Choroid plexus epithelial cell (primary cell): ENCODE measurements at places on chromosomes 6 and 20.
A peak's percentile ranks its signal among the peaks of the same experiment; 100 is the strongest.

GRCh38 chr20:848193-848592, 14.7 kb downstream of the FAM110A start:
- no peak for DNase-seq

GRCh38 chr6:95784869-95785268, 207.5 kb downstream of the MANEA start:
- no peak for DNase-seq

- DNase-seq = no peak
These were observed 143.4 kb downstream of the ISM1 start for GRCh38 chr20:13364278-13365170.

DNA sequence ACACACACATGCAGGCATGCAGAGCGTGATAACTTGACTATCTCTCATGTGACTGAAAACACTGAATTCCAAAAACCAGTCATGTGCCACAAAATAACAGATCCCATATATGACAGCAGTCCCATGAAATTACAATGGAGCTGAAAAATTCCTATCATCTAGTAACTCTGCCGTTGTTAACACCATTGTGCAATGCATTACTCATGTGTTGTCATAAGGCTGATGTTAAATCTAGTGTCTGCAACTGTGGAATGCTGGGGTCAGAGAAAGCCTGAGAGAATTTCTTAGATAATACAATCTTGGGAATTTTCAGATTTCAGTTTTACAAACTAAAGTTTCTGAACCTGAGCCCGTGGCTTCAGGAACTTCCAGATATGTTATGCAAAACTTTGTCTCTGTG, 70.2 kb downstream of the LYRM4 start:
- peak; percentile 98 for DNase-seq

DNA sequence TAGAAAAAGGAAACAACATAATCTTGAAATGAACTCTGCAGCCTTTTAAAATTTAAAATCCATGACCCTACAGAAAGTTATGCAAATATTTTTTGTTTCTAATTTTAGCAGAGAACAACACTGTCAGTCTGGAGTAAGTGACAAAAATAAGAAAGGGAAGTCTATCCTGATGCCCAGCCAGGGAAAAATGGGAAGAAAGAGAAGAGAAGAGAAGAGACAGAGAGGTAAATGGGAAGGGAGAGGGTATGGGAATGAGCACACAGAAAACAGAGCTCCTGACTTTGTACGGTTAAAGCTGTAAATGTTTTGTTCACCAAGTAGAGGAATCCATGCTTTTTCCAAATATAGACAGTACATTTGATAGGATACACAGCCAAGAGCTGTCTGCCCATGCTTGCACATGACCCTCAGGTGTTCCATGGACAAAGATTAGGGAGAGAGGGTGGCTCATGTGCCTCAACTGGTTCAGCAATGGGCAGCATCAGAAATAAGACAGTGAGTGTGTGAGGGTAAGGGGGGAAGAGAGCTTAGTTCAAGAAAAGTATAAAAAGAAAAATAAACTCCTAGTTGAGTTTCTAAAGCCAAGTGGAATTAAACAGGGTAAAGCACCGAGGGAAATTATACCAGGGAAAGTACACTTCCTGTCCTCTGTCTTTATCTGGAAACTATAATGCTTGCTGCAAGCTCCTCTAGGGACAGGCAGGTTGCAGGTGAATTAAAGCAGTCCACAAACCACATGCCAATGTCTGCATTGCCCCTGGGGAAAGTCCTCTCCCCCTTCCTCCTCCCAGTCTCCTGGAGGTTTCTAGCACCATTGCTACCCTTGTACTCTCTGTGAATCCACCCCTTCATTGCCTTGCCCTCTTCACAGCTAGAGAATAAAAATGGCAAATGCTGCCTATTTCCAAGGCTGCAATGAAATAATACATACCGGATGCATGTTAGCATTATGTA, 30.0 kb downstream of the MAP3K5 start:
- DNase-seq = no peak

- no peak for DNase-seq
These were observed 30.4 kb upstream of the SPDEF start for GRCh38 chr6:34586327-34587040.

DNA sequence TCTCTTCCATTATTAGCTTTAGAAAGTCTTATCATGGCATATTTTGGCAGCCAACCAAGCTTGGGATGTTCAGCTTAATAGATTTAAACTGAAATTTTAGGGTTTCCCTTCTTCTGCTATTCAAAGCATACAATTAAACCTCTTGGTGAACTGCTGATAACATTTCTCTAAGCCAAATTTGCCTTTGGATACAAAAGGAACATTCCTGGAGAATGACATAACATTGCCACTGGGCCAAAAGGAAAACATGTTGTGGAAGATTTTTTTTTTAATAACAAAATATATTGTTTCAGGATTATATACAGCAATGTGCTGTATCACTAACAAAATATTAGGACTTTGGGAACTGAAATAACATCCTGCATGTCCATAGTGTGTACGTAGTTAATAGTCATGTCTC, 215.1 kb upstream of the TBX18 start:
- DNase-seq = peak; percentile 61

- DNase-seq = no peak
These were observed 65.0 kb downstream of the SOBP start for GRCh38 chr6:107554918-107555317.

- DNase-seq = no peak
These were observed 1.4 kb upstream of the POU3F2 start for GRCh38 chr6:98833057-98833306.

GRCh38 chr20:14498772-14499171, 161.4 kb upstream of the FLRT3 start:
- DNase-seq = peak; percentile 36

DNA sequence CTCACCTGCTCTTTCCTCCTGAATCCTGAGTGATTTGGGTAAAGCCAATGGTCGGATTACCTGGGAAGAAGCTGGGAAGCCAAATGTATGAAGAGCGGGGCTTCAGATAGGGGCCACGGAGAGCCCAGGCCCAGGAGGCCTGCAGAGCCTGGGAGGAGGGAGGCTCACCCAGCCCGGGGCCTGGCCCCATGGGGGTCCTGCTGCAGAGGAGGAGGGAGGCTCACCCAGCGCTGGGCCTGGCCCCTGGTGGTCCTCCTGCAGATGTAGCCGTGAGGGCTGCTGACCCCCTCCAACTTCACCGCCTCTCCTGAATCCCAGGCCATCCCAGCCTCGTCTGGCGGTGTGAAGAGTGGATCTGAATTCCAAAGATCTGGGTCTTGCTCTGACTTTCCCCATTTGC, 368.4 kb downstream of the THBS2 start:
- DNase-seq = no peak

- no peak for DNase-seq
These were observed 99.5 kb downstream of the ANKRD60 start for GRCh38 chr20:58128635-58129625.

- DNase-seq = peak; percentile 19
These were observed 396.0 kb downstream of the SYNE1 start for GRCh38 chr6:152241013-152241766.

GRCh38 chr6:155154158-155154830, 109.5 kb upstream of the CLDN20 start:
- peak; percentile 91 for DNase-seq

GRCh38 chr20:34701405-34702085, 2.6 kb upstream of the TP53INP2 start:
- DNase-seq = no peak

GRCh38 chr6:89290401-89291155, 24.5 kb downstream of the GABRR2 start:
- DNase-seq = no peak

GRCh38 chr6:37050045-37050853, 44.8 kb downstream of the FGD2 start:
- DNase-seq = no peak

DNA sequence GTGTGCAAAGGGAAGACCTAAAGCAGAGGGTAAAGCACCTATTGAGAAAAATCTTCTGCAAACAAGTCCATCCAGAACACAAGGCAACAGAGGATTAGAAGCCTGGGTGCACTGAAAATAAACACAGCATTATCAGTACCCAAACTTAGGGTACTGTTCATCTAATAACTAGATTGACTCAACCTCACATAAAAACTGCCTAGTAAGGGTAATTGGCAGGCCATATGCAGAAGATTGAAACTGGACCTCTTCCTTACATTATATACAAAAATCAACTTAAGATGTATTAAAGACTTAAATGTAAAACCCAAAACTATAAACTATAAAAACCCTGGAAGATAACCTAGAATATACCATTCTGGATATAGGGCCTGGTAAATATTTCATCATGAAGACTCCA, 91.2 kb upstream of the SIRPG start:
- no peak for DNase-seq

- no peak for DNase-seq
These were observed 96.9 kb upstream of the SLC24A3 start for GRCh38 chr20:19115581-19115980.

DNA sequence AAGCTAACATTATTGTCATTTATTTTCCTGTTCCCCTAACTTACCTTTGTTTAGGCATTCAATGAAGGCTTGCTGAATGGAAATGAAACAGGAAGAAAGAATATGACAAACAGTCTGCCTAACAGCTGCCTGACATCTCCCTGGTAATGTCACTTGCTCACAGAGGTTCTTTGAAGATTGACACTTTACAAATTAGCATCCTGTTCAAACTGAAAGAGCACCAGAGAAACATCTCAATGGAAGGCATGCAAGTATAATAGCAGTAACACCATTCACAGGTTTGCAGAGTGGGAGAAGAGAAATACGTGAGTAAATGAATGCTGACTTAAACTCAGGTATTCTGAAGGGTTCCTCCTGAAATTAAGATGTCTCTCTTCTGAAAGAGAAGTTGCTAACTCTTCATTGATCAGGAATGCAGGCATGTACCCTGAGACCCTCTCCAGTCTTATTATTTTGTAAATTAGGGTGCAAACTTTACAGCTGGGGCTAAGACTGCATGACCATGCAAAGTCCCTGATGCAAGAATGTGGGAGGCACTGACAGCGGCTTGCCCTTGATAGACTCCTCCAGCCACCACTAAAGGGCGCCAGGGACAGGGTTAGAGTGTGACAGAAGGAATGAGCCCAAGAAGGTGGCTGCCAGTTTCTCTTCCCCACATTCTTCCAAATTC, 1.3 kb upstream of the SMLR1 start:
- DNase-seq = no peak

DNA sequence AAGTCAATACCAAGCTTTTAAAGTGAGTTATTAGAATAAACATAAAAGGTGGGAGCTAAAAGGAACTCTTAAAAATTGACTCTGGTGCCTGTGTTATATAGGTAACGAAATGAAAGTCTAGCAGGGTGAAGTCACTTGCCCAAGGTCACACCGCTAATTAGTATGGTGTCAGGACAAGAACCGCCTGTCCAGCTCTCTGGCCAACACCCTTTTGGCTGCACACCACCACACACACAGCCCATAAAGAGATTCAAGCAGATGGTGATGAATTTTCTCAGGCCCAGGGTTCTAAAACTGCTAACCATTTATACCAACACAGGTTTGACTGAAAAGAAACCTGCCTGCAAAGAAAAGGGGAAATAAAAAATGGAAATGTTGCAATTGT, 20.2 kb downstream of the GFOD1 start:
- no peak for DNase-seq

DNA sequence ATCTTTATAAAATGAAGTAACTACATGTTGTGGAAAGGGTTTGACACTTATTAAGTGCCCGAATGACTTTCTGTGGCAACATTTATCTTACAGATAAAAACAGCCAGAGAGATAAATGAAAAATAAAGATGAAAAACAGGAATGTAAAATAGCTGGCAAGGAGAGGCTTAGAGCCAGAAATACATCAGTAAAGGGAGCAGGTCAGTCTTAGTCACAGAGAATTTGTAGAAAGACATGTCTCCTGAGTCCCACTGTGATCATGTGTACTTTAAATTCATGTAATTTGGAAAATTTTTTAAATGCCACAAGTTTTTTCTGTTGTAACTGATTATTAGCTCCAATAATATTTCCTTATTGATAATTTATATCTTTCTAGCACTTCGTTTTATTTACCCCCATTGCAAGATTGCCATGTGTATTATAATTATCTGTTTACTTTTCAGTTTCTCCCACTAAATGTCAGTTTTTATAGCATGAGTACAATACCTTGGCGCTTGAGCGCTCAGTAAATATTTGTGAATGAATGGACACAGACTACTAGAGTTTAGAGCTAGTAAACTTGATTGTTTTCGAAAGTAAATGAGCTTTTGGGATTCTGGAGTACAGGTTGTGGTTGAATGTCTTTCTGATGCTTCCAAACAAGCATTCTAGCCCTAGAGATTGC, 15.2 kb downstream of the TAB2 start:
- peak; percentile 33 for DNase-seq

DNA sequence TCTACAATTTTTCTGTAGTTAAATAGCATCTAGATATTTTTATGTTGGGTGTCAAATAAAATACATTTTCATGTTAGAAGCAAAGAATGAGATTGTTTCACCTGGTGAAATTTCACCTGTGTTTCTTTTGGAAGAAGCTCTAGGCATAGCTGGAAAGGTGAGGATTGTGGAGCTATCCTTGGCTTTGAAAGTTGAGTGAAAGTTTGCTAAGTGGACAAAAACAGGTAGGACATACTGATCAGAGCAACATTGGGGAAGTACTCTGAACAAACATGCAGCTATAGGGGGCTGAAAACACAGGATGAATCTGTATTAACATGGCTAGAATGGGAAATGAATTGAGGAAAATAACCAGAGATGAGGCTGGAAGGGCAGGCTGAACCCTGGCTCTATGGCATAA, 18.8 kb downstream of the CLVS2 start:
- DNase-seq = no peak

DNA sequence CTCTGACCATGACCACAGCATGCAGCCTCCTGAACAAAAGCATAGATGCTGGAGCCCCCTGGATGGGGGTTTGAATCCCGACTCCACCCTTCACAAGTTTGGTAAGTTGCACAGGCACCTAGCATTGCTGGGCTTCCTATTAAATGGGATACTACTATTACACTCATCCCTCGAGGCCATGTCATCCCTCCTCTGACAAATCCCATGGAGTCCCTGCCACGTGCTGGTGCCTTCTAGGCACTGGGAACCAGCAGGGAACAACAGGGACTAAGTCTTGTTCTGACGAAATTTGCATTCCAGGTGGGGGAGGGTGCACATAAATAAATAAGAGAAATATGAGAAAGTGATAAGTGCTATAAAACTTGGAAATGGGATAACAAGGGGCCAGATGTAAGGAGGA, 15.3 kb upstream of the SIRPA start:
- peak; percentile 16 for DNase-seq

- DNase-seq = peak; percentile 50
These were observed 107.6 kb downstream of the THBS2 start for GRCh38 chr6:169145991-169146501.

- DNase-seq = no peak
These were observed 29.3 kb upstream of the PDYN start for GRCh38 chr20:2023151-2023550.

GRCh38 chr6:157644043-157644810, 178.8 kb upstream of the SNX9 start:
- DNase-seq = peak; percentile 35
